ENCODE measurements at places on chromosomes 1 and 21.

GRCh38 chr21:41195311-41195710 is 27.4 kb downstream of the BACE2 start:
- no peaks in the 10 kb centered on the region for H3K27me3 ChIP-seq
- H3K4me3 ChIP-seq: no peak overlapping the region
- no peaks in the 10 kb centered on the region for H3K36me3 ChIP-seq
- peaks cover 55% of the 10 kb centered on the region for H3K4me1 ChIP-seq
- no peak for DNase-seq
- H3K27ac ChIP-seq: peak overlapping the region; percentile 51

GRCh38 chr1:62428351-62428750 is 8.5 kb upstream of the USP1 start:
- H3K4me3 ChIP-seq: no peak overlapping the region
- no peaks in the 10 kb centered on the region for H3K4me1 ChIP-seq
- H3K27ac ChIP-seq: no peak overlapping the region
- DNase-seq: no peak
- no peaks in the 10 kb centered on the region for H3K27me3 ChIP-seq

- no peak overlapping the region for H3K4me3 ChIP-seq
- H3K36me3 ChIP-seq: no peaks in the 10 kb centered on the region
- no peak overlapping the region for H3K27ac ChIP-seq
- H3K4me1 ChIP-seq: no peaks in the 10 kb centered on the region
- no peaks in the 10 kb centered on the region for H3K27me3 ChIP-seq
- DNase-seq: no peak
Measured at GRCh38 chr1:22158654-22159053, 15.8 kb upstream of the WNT4 start.

GRCh38 chr1:44775930-44776729 is 790 bp downstream of the RPS8 start:
- H3K27ac ChIP-seq: peak overlapping the region; percentile 100
- H3K4me1 ChIP-seq: peaks cover 17% of the 10 kb centered on the region
- no peaks in the 10 kb centered on the region for H3K27me3 ChIP-seq

- no peak for DNase-seq
- peaks cover 79% of the 10 kb centered on the region for H3K36me3 ChIP-seq
- no peak overlapping the region for H3K4me3 ChIP-seq
- H3K4me1 ChIP-seq: no peaks in the 10 kb centered on the region
- H3K27me3 ChIP-seq: no peaks in the 10 kb centered on the region
Measured at GRCh38 chr1:9610548-9610947, 21.8 kb downstream of the TMEM201 start.

- peaks cover 60% of the 10 kb centered on the region for H3K36me3 ChIP-seq
- peak overlapping the region; percentile 96 for H3K27ac ChIP-seq
- DNase-seq: no peak
- no peaks in the 10 kb centered on the region for H3K27me3 ChIP-seq
- H3K4me1 ChIP-seq: peaks cover 100% of the 10 kb centered on the region
Measured at GRCh38 chr1:201295861-201296260, 12.6 kb downstream of the PKP1 start.

GRCh38 chr1:228429007-228429406 is 12.3 kb upstream of the TRIM17 start:
- no peak overlapping the region for H3K4me3 ChIP-seq
- no peaks in the 10 kb centered on the region for H3K4me1 ChIP-seq
- H3K36me3 ChIP-seq: no peaks in the 10 kb centered on the region
- H3K27me3 ChIP-seq: no peaks in the 10 kb centered on the region

GRCh38 chr1:78779831-78780230 is 130.2 kb downstream of the IFI44 start:
- H3K36me3 ChIP-seq: no peaks in the 10 kb centered on the region
- no peak overlapping the region for H3K4me3 ChIP-seq
- no peak for DNase-seq
- H3K27ac ChIP-seq: no peak overlapping the region
- no peaks in the 10 kb centered on the region for H3K27me3 ChIP-seq
- no peaks in the 10 kb centered on the region for H3K4me1 ChIP-seq

DNA sequence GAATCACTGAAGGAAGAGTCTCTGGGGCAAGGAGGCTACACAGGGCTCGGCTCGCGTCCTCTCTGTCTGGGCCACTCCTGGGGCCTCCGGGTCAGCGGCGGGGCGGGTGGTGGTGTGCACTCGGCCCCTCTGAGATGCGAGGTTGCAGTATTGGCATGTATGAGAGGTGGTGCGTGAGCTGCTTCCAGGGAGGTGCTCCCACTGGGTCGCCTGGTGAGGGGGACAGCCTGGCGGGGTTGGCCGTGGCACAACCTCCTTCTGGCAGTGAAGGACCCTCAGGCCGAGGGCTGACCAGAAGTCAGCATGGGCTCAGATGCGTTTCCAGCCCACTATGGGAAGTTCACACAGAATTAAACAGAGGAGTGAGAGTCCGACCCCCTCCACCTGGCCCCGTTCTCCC is 38.5 kb upstream of the COL18A1 start:
- peak overlapping the region; percentile 80 for H3K27ac ChIP-seq
- no peak for DNase-seq
- H3K4me3 ChIP-seq: no peak overlapping the region
- peaks cover 29% of the 10 kb centered on the region for H3K4me1 ChIP-seq
- H3K36me3 ChIP-seq: no peaks in the 10 kb centered on the region

GRCh38 chr1:150235294-150235851 is 539 bp downstream of the ANP32E start:
- peak overlapping the region; percentile 97 for H3K27ac ChIP-seq
- H3K36me3 ChIP-seq: no peaks in the 10 kb centered on the region
- peaks cover 5% of the 10 kb centered on the region for H3K4me1 ChIP-seq
- H3K4me3 ChIP-seq: peak overlapping the region; percentile 95

GRCh38 chr1:65066766-65067490 is 81.1 kb upstream of the AK4 start:
- peak overlapping the region; percentile 94 for H3K27ac ChIP-seq
- peak overlapping the region; percentile 90 for H3K4me3 ChIP-seq
- H3K4me1 ChIP-seq: peaks cover 16% of the 10 kb centered on the region
- no peaks in the 10 kb centered on the region for H3K27me3 ChIP-seq
- H3K36me3 ChIP-seq: no peaks in the 10 kb centered on the region

DNA sequence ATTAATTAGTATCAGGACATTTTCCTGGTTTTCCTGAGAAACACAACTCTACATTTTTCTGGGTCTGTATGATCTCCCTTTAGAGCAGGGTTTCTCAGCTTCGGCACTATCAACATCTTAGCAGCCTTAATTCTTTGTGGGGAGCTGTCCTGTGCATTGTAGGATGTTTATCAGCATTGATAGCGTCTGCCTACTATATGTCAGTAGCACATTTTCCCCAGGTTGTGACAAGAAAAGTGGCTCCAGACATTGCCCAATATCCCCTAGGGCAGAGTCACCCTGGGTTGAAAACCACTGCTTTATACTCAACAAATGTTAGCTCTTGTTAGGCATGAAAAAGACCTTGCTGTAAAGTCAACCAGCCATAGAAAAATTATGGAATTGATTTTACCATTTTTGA is 195.1 kb upstream of the FMN2 start:
- no peaks in the 10 kb centered on the region for H3K36me3 ChIP-seq
- no peaks in the 10 kb centered on the region for H3K4me1 ChIP-seq
- H3K27me3 ChIP-seq: no peaks in the 10 kb centered on the region
- no peak overlapping the region for H3K4me3 ChIP-seq
- peak overlapping the region; percentile 11 for H3K27ac ChIP-seq
- no peak for DNase-seq

DNA sequence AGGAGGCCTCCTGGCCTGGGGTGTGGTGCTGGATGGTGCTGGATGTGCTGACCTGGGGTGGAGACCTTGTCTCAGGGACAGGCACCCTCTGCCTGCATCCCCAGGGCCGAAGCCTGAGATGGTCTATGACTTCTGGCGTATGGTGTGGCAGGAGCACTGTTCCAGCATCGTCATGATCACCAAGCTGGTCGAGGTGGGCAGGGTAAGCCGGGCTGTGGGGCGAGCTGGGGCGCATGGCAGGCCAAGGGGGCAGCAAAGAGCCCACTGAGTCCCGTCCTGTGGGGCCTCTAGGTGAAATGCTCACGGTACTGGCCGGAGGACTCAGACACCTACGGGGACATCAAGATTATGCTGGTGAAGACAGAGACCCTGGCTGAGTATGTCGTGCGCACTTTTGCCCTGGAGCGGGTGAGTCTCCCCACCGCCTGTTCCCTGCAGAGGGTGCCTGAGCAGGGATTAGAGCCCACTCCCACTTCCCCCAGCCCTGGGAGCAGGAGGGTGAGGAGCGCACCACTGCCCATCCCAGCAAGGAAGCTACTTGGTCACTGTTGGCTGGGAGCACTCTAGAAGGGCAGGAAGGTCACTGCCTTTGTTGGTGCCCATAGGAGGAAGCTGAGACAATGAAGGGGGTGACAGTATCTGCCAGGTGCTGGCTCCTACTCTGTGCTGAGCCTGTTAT is 75.2 kb downstream of the PTPRU start:
- H3K4me3 ChIP-seq: no peak overlapping the region
- peaks cover 10% of the 10 kb centered on the region for H3K36me3 ChIP-seq
- no peaks in the 10 kb centered on the region for H3K4me1 ChIP-seq
- no peak for DNase-seq
- H3K27ac ChIP-seq: no peak overlapping the region
- no peaks in the 10 kb centered on the region for H3K27me3 ChIP-seq

GRCh38 chr1:177495878-177496277 is 325.1 kb downstream of the BRINP2 start:
- no peak overlapping the region for H3K27ac ChIP-seq
- H3K36me3 ChIP-seq: no peaks in the 10 kb centered on the region
- H3K4me1 ChIP-seq: no peaks in the 10 kb centered on the region

DNA sequence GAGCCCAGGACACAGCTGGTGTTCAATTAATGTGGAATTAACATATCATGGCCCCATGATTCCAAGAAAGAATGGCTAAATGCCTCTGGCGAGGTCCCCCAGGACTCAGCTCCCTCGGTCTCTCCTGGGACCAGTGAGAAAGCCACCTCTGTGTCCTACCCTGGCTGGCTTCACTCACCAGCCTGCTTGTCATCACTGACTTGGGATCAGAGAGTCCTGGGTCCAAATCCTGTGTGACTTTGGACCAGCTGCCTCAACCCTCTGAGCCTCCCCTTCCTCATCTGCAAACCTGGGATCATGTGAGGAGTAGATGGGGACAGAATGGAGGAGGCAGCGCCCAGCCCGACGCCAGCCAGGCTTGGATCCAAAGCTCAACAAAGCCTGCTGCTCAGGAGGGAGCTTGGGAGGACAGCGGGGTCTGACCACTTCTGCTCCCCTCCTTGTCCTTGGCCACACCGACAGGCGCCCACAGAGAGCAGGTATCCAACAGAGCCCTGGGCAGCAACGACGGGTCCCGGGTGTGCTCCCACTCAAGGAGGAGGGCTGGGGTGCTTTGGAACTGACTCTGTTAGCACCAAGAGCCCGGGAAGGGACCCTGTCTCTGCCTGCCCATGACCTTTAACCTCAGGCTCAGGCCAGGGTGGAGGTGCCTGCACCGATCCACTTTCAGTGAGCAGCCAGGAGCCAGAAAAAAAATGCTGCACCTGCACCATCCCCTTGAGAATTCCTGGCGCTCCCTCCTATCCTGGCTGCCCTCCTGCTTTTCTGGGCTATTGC is 3.2 kb downstream of the SH2D5 start:
- H3K27me3 ChIP-seq: peaks cover 4% of the 10 kb centered on the region
- H3K4me1 ChIP-seq: peaks cover 19% of the 10 kb centered on the region
- no peaks in the 10 kb centered on the region for H3K36me3 ChIP-seq
- H3K27ac ChIP-seq: no peak overlapping the region

GRCh38 chr1:57109883-57110282 is 144.1 kb upstream of the C8B start:
- no peak for DNase-seq
- H3K27ac ChIP-seq: no peak overlapping the region
- no peaks in the 10 kb centered on the region for H3K27me3 ChIP-seq
- H3K4me1 ChIP-seq: no peaks in the 10 kb centered on the region

- no peak overlapping the region for H3K4me3 ChIP-seq
- no peak overlapping the region for H3K27ac ChIP-seq
- peaks cover 7% of the 10 kb centered on the region for H3K4me1 ChIP-seq
- no peaks in the 10 kb centered on the region for H3K27me3 ChIP-seq
- no peak for DNase-seq
Measured at GRCh38 chr1:94623560-94624148, 82.1 kb upstream of the F3 start.

DNA sequence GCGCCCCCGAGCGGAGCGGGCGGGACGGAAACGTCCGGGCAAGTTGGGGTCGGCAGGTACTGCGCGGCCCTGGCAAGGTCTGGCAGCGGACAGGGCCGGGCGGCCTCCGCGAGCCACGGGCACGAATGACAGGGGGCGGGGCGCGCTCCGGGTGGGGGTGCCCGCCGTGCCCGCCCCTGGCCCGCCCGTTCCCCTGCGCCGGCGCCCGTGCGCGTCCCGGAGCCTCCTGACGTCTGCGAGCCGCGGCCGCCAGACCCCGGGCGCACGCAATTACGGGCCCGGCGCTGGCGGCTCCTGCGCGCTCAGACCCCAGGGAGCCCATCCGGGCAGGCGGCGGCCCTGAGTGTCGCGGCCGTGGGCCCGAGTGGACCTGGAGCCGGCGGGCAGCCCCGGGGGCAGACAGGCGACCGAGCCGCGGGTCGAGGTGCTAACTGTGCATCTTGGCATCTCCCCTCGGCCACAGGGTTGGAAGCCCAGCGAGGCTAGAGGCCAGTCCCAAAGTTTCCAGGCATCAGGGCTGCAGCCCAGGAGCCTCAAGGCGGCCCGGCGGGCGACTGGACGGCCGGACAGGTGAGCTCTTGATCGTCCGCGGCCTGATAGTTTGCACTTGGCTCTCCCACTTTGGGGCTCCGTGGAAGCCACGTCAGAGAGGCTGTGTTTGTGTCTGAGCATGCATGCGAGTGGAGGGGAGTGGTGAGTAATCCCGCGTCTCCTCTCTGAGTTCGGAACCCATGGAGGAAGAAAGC is 918 bp downstream of the MIB2 start:
- peak overlapping the region; percentile 92 for H3K4me3 ChIP-seq
- H3K36me3 ChIP-seq: no peaks in the 10 kb centered on the region
- no peaks in the 10 kb centered on the region for H3K27me3 ChIP-seq
- no peak for DNase-seq
- peak overlapping the region; percentile 99 for H3K27ac ChIP-seq

DNA sequence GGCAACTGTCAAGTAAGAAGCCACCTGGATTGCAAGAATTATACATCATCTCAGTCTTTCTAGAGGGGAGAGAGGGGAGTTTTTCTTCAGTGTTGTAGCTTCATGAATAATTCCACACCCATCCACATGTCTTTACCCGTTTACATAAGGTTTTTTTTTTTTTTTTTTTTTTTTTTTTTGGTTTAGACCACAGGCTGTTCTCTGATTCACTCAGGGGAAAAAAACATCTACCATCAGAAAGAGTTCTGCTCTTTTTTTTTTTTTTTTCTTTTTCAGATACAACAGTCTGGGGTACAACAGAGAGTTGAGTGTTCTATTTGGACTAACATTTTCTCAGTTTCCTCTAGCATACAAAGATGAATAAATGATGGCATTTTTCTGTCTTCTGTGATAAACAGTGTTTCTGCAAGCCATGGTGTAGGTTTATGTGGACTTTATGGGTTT is 4.9 kb upstream of the KIF14 start:
- no peak overlapping the region for H3K4me3 ChIP-seq
- no peaks in the 10 kb centered on the region for H3K36me3 ChIP-seq
- peaks cover 36% of the 10 kb centered on the region for H3K4me1 ChIP-seq

GRCh38 chr1:68974447-68974846 is 477.6 kb upstream of the DEPDC1 start:
- H3K27me3 ChIP-seq: no peaks in the 10 kb centered on the region
- DNase-seq: no peak
- no peak overlapping the region for H3K27ac ChIP-seq
- H3K4me1 ChIP-seq: no peaks in the 10 kb centered on the region
- H3K36me3 ChIP-seq: no peaks in the 10 kb centered on the region

- H3K4me1 ChIP-seq: no peaks in the 10 kb centered on the region
- H3K27me3 ChIP-seq: no peaks in the 10 kb centered on the region
- peaks cover 14% of the 10 kb centered on the region for H3K36me3 ChIP-seq
- H3K4me3 ChIP-seq: no peak overlapping the region
- DNase-seq: no peak
Measured at GRCh38 chr1:100145116-100145515, 12.2 kb downstream of the TRMT13 start.

Data from esophagus squamous epithelium (tissue), 5 donors.